ENCODE measurements at places on chromosomes 6 and 20.

DNA sequence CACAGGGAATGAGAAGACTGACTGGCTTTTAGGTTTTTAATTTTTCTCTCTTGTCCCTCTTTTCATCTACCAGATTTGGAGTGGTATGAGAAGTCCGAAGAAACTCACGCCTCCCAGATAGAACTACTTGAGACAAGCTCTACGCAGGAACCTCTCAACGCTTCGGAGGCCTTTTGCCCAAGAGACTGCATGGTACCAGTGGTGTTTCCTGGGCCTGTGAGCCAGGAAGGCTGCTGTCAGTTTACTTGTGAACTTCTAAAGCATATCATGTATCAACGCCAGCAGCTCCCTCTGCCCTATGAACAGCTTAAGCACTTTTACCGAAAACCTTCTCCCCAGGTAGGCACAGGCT is 644 bp downstream of the MAD2L1BP start:
- no peak for DNase-seq

GRCh38 chr6:132400883-132401617 is at the start of gene MOXD1:
Gene MOXD1 (minus strand): TSS chr6:132401475. CDS start chr6:132401426, 49 bp downstream.
- peak; percentile 39 for DNase-seq

DNA sequence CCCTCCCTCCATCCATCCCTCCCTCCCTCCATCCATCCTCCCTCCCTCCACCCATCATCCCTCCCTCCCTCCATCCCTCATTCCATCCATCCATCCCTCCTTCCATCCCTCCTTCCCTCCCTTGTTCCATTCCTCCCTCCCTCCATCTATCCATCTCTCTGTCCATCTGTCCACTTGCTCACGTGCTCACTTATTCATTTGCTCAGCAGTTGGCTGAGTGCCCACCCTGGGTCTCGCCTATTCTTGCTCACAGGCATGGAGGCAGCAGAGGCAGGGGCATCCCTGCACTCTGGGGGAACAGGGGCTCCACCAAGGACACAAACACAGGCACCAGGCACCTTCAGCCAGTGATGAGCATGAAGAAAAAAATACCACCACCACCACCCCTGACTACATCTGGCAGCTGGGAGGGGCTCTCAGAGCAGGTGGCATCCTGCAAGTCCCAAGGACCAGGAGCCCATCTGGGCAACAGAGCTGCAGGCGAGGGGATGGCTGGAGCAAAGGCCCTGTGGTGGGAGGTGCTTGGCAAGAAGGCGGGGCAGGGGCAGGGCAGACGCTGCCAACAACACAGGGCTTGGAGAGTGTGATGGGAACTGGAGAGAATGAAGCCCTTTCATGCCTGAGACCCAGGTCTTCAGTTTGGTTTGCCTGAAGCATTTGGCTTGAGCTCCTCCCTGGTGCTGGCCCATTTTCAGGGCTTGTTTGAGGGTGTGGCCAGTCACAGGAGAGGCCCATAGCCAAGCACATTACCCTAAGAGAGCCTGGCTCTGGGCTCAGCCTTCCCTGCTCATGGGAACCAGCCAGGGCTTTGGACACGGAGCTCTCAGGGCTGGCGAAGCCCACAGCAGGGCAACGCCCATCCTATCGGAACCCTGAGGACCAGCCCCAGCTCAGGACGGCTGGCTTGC is 40.2 kb upstream of the MRGBP start:
- DNase-seq, result no peak

- no peak for DNase-seq
These were observed 32.3 kb downstream of the PDRG1 start for GRCh38 chr20:31919410-31920155.

DNA sequence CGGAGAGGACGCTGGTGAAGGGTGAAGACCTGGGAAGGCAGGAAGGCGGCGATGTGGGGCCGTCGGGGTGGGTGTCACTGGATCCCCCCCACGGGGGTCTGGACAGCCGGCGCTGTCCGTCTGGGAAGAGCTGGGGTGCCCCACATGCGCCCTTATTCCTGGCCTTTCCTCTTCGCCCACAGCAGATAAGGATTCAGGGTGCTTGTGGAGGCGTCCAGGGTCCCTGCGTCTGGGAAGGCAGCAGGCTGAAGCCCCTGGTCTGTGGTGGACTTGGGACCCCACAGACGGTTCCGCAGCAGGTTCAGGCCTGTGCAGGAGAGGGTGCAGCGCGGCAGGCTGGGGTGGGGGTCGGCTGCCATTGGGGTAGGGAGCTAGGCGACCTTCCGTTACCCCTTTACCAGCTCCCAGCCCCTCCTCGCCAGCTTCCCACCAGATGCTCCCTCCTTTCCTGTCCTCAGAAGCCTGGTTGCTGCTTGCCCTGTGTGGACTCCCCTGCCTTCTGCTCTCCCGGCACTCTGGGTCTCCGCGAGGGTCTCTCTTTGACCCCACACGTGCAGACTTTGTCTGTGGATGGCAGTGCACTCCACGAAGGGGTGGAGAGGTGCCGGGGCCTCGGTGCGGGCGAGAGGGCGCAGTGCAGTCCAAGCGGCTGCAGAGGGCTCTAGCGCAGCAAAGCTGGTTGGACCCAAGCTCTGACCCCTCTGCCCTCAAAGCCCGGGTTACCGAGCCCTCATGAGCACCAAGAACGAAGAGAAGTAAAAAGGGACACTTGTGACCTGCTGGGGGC is 2.1 kb upstream of the GATA5 start:
- no peak for DNase-seq

GRCh38 chr20:58693226-58694006 is 816 bp downstream of the NPEPL1 start:
- no peak for DNase-seq

- no peak for DNase-seq
These were observed 8.8 kb upstream of the SIRPB1 start for GRCh38 chr20:1628621-1629020.

- no peak for DNase-seq
These were observed 216.5 kb upstream of the TENT5A start for GRCh38 chr6:81969011-81969410.

DNA sequence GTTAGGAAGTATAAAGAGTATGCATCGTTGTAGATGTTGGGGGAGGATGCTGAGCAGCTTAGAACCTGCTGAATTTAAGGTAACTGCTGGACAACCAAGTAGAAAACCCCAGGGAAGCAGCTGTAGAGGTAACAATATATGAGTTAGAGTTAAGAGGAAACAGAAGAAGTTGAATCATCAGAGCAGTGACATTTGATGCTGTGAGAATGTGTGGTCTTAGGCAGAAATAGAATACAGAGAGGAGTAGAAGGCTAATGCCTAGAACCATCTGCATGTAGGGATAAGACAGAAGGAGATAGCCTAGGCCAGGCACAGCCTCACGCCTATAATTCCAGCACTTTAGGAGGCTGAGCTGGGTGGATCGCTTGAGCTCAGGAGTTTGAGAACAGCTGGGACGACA is 22.6 kb upstream of the DYNLRB1 start:
- no peak for DNase-seq

DNA sequence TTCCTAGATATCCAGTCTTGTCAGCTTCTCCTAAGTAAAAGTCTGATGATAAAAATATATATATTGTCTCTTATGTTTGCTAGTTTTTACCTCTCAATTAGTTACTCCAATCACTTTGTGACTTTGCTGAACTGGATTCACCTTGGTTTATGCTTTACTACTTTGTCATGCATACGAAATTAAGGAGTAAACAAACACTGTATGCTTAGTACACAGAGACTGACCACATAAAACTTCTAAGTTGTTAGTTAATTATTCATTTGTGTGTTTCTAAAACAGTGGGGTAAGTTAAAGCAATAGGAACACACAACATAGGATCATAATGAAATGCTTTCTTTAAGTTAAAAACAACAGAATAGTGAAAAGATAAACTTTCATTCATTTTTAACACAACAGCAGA is 877.3 kb upstream of the MAP3K7 start:
- DNase-seq, result no peak

DNA sequence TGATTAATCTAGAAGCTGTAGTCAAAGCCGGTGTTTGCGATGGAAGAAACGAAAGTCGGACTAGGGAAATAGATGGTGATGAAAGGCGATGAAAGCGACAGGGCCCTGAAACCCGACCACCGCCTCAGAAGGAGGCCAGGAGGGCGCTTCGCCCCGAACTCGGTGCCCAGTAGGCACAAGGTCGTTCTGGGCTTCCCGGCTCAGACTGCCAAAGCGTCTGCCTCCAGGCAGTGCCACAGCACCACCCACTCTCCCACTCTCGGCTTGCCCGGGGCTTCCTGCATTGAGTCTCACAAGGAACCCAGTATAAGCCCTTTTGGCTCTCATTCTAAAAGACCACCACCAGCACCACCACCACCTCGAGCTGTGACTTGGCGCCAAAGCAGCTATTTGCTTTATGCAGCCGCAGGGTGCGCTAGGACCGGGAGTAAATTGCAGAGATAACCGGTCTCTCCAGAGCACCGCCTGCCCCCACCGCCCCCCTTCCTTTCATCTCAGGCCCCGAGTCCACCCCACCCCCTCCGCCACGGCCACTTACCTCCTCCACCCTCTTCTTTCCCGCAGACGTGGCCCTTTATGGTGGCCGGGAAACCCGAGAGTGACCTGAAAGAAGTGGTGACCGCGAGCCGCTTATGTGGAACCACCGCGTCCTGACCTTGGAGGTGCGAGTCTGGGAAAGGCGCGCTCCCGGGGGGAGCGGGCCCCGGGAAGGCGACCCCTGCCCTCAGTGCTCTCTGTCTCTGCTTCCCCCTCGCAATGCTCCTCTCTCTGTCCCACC is 2.4 kb downstream of the TCF21 start:
- DNase-seq, result no peak

DNA sequence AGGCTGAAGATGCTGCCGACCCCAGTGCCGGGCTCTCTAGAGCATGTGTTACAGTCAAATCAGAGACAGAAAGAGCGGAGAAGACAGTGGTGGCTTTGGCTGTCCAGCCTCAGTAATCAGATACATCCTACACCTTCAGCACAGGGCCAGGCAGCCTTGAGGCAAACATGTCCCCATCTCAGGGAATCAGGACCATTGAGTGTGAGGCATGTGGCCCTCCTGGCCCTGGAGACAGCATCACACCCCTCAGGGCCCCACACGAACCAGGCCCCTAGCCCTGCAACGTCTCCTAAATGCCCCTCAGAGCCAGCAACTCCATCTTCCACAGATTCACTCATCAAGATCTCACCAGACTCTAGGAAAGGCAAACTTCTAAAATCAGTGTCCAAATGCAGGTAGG is 24.5 kb downstream of the PXDC1 start:
- DNase-seq, result no peak

GRCh38 chr20:3924304-3925112 is 35.3 kb downstream of the PANK2 start:
- no peak for DNase-seq

GRCh38 chr20:62776692-62777527 is 19.4 kb upstream of the MRGBP start:
- DNase-seq, result no peak

DNA sequence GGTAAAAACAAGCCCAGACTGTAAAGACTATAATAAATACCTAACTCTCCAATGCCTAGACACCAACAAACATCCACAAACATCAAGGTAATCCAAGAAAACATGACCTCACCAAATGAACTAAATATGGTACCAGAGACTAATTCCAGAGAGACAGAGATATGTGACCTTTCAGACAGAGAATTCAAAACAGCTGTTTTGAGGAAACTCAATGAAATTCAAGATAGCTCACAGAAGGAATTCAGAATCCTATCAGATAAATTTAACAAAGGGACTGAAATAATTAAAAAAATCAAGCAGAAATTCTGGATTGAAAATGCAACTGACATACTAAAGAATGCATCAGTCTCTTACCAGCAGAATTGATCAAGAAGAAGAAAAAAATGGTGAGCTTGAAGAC is 26.6 kb downstream of the NCOA6 start:
- no peak for DNase-seq

DNA sequence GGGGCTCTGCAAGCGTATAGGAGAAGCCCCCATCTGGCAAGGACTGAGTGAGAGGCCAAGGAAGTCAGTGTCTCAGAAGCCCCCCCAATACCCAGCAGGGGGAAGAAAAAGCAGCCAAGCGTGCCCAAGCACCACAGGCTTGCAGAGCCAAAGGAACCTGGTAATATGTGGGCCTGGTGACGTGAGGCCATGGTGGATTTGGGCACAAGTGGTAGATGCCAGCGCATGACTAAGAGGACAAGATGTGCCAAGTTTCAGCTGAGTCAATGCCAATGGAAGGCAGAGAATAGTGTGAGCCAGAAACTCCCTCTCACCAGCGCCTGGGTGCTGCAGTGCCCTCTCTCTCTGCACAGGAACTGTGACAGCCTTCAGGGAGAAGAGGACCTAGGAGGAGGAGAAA is 110.0 kb downstream of the QRSL1 start:
- no peak for DNase-seq

DNA sequence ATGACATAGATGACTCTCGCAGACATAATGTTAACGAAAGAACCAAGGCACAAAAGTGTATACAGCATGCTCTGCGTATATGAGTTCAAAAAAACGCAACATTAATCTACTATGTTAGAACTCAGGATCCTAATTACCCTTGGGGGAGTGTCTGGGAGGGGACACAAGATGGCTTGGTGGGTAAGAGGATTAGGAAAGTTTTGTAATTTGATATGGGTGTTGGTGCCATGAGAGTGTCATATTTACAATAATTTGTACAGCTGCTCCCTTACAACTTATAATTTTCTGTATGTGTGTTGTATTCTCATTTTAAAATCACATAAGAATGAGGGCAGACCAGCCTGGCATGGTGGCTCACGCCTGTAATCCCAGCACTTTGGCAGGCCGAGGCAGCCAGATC is 38.6 kb downstream of the TFEB start:
- no peak for DNase-seq

- no peak for DNase-seq
These were observed 155.5 kb downstream of the PTPRK start for GRCh38 chr6:128364766-128365519.
